Stimulated activated CD8-positive, alpha-beta memory T cell treated with anti-CD3 and anti-CD28 coated beads, Interleukin-7, amount 100 ng/mL, for 48 hours (primary cell): ENCODE measurements at places on chromosomes 7 and 10.

DNA sequence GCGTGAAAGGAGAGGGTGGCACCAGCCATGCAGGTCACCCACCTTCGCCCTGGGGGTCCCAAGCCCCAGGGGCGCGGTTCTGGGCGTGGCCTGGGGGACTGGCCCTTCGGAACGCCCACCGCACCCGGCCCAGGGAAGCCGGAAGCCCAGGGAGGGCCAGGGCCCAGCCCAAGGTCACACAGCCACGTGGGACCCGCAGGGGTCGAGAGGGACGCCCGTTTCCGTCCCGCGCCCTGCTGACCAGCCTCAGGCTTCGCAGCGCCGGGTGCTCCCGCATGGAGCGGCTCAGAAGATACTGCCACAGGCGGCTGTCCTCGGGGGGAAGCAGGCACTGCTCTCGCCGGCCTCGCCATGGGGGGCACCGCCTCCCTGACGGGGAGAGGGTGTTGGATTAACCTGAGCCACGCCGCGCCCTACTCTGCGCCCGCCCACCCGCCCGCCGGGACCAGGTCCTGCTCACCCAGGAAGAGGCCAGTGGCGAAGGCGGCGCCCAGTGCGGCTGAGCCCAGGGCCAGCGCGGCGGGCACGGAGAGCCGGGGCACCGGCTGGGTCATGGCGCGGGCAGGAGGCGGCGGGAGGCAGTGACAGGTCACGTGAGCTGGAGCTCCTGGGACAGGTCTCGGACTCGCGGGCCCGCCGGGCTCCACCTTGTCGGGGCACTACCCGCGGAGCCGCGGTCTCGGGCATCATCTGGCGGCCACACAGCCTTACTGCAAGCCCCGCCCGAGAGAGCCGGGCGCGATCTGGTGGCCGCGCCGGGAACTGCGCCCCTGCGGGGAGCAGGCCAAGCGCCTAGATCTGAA lies at the start of gene COMTD1:
Gene COMTD1 (minus strand): TSS at position 583 of the 803 bp plus-strand sequence. CDS start 29 bp downstream, at position 554.
- DNase-seq = peak; percentile 93

DNA sequence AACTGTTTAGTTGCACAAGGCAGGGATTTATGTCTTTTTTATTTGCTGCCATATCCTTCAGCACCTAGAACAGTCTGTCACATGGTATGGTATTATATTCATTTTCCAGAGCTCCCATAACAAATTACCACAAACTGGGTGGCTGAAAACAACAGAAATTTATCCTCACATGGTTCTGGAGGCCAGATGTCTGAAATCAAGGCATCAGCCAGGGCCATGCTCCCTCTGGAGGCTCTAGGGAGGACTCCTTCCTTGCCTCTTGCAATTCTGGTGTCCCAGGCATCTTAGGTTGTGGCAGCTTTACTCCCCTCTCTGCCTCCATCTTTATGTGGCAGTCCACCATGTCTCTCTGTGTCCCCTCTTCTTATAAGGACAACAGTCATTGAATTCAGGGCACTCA lies 43.1 kb downstream of the MET start:
- DNase-seq = no peak

GRCh38 chr10:62044566-62044965 lies 143.1 kb downstream of the ARID5B start:
- no peak for DNase-seq

DNA sequence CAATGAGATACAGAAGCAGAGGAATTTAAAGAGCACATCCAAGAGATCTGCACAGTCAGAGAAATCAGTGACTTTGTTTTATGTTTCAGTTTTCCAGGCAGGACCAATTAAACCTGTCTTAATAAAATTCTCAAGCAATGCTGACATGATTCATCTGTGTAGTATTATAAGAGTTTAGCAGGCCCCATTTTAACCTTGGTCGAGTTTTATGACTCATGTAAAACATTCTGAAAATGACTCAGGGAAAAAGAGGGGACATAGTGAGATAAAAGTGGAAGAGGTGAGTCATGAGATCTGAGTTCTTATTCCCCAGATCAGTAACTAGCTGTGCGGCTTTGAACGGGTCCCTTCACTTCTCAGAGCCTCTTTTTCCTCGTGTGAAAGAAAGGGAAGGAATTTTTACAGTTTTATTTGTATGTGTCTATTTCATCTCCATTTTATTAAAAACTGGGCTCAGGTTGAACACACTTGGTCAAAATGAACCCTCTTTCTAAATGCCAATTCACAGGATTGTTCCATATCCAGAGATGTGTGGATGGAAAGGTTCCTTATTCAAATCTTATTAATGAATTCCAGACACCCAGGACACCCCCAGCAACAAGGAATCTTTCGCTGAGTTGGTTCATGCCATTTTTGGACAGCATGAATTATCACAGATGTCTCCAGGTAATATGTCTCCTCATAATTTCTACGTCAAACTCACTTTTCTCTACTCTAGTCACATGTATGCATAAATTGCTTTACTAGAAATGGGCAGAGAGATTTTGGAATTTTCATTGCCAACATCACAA lies 143.2 kb downstream of the JAZF1 start:
- no peak for DNase-seq

DNA sequence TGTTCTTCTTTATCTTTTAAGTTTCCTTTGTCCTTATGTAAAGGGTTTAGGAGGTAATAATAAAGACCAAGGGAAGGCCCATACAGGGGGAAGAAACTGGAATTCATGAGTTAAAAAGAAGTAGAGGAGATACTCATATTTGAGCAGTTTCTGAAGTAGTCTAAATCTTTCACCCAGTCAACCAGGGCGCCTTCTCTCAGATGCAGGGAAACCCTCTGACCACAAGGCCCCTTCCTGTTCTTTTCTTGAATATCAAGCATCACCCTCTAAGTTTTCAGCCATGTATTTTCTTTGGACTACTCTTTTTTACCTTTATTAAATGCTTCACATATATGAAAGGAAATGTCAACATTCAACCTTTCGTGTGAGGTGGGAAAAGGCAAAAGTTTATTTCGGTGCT lies 630.8 kb downstream of the SUGCT start:
- DNase-seq = no peak

GRCh38 chr7:3691478-3692158 lies 390.6 kb downstream of the SDK1 start:
- no peak for DNase-seq

GRCh38 chr10:43824934-43825333 lies 176.3 kb upstream of the ZNF32 start:
- DNase-seq = no peak
